ENCODE measurements at places on chromosomes 7 and 10. TPM values are rescaled to one million over a fixed set of nuclear protein-coding genes. Genes with fewer than 3 reads are reported as not detected.

Gene SFRP5
- total RNA-seq, result 2.5 TPM

Gene PPP1R3C
- 21.7 TPM for total RNA-seq

Gene RARRES2
- not detected for total RNA-seq

Gene NPC1L1
- total RNA-seq, result 0.06 TPM

Gene OIT3
- total RNA-seq, result 0.06 TPM

Gene TMEM213
- total RNA-seq, result not detected

Gene CFAP69
- 2.0 TPM for total RNA-seq

Gene TCF7L2
- 22.2 TPM for total RNA-seq

Gene AKR1C3
- 1,121 TPM for total RNA-seq

Gene PDK4
- total RNA-seq, result 28.0 TPM

Gene FAM25G
- 0.73 TPM for total RNA-seq

Gene PON1
- 1.6 TPM for total RNA-seq

Gene POU6F2
- total RNA-seq, result not detected

Gene SPAM1
- total RNA-seq, result not detected

Gene CTAGE6
- not detected for total RNA-seq

Gene HOXA1
- 2.1 TPM for total RNA-seq

Gene ZNF503
- total RNA-seq, result 8.8 TPM

Gene GIMAP2
- total RNA-seq, result not detected

Gene CASP7
- total RNA-seq, result 26.9 TPM

Gene TMEM236
- 0.03 TPM for total RNA-seq

Gene SEPTIN7
- total RNA-seq, result 210 TPM

Gene NEUROD6
- total RNA-seq, result not detected

Gene CYP3A7
- total RNA-seq, result 0.05 TPM
